ENCODE measurements at places on chromosomes 11 and 22. TPM values are rescaled to one million over a fixed set of nuclear protein-coding genes. Genes with fewer than 3 reads are reported as not detected.

OSBP2 gene
- 27.0 TPM for total RNA-seq

TRIM49B gene
- total RNA-seq = not detected

FADS1 gene
- total RNA-seq = 85.0 TPM

ZBTB3 gene
- total RNA-seq = 20.1 TPM

NLRP14 gene
- 0.94 TPM for total RNA-seq

CBLIF gene
- total RNA-seq = not detected

APLNR gene
- 5.8 TPM for total RNA-seq

KCNJ1 gene
- total RNA-seq = not detected

SCGB2A2 gene
- total RNA-seq = not detected

PARVG gene
- 0.47 TPM for total RNA-seq

ROBO4 gene
- 3.6 TPM for total RNA-seq

GDPD4 gene
- total RNA-seq = not detected

FUT4 gene
- 9.2 TPM for total RNA-seq

B3GAT1 gene
- total RNA-seq = 34.6 TPM

HEPHL1 gene
- total RNA-seq = not detected

RTN4RL2 gene
- total RNA-seq = 0.47 TPM

TMEM258 gene
- 39.6 TPM for total RNA-seq
